Stromal cell of bone marrow (primary cell): ENCODE measurements at places on chromosomes 4 and X.
A peak's percentile ranks its signal among the peaks of the same experiment; 100 is the strongest.

DNA sequence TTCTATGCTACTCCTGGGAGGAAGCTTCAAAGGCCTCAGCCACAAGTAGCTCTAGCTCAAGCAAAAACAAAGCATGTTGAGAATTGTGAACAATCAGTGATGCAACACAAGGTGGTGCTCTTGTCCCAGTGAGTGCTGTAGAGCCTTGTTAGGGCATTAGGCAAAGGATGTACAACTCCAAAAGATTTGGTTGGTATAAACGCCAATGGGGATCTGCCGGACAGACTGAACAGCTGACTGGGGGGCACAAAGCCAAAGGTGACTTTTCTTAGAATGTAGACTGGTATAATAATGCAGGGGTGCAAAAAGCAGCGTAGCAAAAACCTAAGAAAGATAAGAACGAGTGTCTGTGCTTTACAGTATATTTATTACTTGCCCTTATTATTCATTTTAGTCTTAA lies 62.6 kb upstream of the ALB start:
- DNase-seq: peak; percentile 27

DNA sequence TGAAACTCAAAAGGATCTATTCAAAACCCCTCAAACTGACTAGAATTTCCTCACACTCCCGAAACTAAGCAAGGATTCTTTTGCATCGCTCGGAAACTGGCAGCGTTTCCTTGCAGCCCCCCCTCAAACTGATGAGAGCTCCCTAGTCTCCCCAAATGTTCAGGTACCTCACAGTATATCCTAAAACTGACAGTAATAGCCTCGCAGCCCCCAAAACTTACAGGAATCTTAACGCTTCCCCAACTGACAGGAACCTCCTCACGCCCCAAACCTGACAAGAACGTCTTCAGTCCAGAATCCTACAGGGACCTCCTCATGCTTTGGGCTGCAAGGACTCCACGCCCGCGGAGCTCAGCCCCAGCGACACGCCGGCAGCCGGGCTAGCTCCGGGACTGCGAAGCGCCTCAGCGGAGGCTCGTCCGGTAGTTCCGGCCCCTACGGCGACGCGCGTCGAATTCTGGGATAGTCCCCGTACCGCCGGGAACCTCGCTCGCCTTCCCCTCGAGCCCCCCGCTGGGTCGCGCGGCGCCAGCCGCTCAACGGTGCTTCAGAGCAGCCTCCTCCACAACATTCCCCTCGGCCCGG lies 640 bp downstream of the PHF8 start:
- DNase-seq: no peak

- no peak for DNase-seq
Observed at GRCh38 chr4:69594382-69594781, 45.1 kb downstream of the UGT2A2 start.

DNA sequence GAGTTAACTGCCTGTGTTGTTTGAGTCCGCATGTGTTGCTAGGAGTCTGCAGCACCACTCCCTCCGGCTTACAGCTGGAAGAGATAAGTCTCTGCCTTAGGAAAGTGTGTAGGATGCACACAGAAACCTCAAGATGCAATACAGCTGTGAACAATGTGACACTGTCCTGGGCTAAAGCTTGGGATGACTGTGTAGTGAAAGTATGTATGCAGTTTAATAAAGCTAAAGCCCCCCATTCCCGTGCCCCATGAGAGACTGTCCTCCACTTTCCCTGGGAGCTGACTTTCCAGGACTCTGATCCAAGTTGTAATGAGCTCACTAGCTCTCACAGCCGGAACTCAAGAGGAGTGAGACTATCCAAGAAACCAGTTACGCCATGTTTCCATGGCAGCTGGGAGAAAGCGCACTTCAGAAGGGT lies 156.6 kb upstream of the FTHL17 start:
- peak; percentile 29 for DNase-seq

DNA sequence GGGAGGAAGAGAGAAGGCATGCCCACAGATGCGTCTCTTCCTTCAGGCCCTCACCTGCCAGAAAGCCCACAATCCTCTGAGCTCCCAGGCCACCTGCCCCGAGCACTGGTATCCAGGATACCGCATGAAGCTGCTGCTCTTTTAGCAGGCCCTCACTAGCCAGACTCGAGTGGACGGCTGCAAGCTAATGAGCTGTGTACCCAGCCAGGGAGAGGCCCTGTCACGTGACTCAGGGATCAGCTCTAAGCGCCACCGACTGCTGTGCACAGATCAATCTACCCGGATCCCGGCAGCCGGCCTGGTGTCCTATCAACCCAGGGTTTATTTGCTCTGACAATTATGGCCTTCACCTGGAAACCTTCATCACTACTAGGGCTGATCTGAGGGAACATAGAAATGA lies 39.0 kb downstream of the BCOR start:
- DNase-seq: no peak

DNA sequence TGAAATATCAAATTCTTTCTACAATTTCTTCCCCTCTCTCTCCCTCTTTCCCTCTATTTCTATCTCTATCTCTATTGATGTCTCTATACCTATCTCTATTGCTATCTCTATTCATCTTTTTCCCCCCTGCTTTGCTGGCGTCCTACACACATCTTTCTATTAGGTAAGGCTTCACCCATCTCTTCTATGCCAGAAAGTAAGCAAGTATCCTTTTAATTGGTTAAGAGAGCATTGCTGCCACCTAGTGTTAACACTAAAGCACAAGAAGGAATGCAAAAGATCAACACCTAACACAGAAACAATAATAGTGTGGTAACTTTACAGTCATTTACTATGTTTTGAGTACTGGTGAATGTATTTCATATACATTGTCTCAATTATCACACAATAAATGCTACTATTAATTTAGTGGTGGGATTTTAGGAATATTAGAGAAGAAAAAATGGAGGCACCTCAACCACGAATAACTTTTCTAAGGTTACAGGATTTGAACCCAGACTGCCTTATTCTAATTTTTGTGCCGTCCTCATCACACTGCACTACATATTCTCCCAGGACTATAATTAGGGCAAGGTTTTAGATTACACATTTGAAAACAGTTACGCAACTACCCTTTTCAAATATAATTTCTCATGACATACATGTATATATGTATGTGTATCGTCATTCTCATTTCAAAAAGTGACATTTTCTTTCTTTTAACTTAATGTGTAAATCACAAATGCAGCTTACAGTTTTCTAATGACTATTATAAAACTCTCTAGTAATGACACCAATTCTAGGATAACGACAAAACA lies 3.7 kb upstream of the C4orf36 start:
- DNase-seq: peak; percentile 50

DNA sequence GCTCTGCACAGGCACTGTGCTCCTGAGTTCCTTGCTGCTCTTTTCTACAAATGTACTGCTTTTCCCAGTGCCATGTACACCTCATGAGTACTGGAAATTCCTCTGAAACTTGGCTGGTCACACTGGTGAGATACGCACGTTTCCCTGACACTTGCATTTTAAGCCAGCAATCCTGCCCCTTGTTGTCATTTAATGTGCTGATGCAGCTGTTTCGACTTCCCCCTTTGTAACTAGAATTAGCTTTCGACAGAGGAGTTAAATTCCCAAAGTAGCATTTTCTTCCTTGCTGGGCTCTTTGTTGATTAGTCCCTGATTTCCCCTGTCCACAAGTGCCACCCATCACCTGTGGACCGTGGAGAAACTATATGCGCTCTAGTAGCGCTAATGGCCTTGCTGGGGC lies 77.5 kb downstream of the IQCM start:
- DNase-seq: no peak

DNA sequence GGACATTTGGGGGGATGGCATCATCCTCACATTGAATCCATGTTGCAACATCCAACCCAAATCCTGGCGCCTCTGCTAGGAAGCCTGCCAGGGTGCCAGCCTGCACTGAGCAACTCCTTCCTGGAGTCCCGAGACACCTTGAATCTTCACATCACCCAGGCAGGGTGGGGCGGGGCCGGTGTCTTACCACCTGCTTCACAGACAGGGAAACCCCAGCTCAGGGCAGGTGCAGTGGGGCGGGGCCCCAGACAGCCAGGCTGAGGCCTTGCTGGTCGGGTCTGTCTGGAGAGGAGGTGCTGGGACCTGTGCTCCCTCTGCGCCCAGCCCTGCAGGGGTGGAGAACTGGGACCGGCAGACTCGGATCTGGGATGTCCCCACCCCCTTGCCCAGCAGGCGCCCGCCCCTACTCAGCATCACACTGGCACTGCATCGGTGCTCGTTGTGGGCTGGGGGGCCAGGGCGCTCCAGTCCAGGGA lies 31.5 kb upstream of the HTRA3 start:
- DNase-seq: no peak

GRCh38 chr4:54945838-54946237 lies 179.6 kb downstream of the KDR start:
- DNase-seq: no peak

DNA sequence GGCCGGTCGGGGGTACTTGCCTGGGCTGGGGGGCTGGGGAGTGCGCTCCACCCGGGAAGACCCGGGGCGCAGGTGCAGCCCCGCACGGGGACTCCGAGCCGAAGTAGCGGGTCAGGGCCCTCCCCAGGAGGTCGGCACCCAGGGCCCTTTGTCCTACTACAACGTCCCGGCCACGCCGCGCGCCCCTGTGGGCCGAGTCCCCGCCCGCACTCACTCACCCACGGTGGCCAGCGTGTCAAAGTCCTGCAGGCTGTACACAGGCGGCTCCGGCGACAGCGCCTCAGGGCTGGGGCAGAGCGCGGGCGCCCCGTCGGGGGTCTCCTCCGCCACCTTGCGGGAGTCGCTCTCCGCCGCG lies 602 bp downstream of the PRKX start:
- DNase-seq: no peak

GRCh38 chrX:100654261-100654660 lies 10.3 kb downstream of the SRPX2 start:
- no peak for DNase-seq

- DNase-seq: no peak
Observed at GRCh38 chrX:153999359-154000037, 20.2 kb downstream of the IRAK1 start.

- no peak for DNase-seq
Observed at GRCh38 chr4:162461952-162462351, 298.2 kb upstream of the FSTL5 start.

- DNase-seq: no peak
Observed at GRCh38 chr4:69025191-69025998, 70.9 kb upstream of the UGT2B7 start.

- no peak for DNase-seq
Observed at GRCh38 chrX:139495324-139495723, 35.2 kb upstream of the F9 start.

- peak; percentile 19 for DNase-seq
Observed at GRCh38 chrX:13966071-13966792, 63.5 kb downstream of the GEMIN8 start.

DNA sequence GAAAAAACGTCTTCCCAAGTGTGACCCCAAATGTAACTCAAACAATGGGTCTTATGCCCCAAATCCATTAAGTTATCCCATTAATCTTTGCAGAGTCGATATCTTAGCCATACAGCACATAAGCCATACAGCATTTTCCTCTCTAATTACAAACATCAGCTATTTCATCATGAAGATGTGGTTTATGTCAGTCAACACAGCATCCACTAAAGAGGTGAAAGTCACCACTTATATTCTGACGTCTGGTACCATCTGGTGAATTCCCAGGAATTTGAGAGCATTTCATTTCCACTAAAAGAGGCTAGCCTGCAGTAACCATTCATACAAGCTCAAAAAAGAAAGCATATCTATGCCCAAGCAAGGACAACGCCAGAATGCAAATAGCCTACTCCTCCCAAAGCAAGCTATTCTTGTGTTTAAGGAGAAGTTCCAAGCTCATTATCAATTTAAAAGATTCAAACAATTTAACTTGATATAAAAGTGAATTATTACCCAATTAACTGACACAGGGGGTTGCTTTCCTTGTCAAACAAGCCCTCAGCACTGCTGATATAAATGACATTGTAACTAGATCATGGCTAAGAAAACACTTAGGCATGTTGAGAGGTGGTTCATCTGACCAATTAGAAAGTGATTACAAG lies 203.3 kb downstream of the ANTXR2 start:
- no peak for DNase-seq

- DNase-seq: no peak
Observed at GRCh38 chr4:150699599-150699998, 117.6 kb downstream of the MAB21L2 start.

DNA sequence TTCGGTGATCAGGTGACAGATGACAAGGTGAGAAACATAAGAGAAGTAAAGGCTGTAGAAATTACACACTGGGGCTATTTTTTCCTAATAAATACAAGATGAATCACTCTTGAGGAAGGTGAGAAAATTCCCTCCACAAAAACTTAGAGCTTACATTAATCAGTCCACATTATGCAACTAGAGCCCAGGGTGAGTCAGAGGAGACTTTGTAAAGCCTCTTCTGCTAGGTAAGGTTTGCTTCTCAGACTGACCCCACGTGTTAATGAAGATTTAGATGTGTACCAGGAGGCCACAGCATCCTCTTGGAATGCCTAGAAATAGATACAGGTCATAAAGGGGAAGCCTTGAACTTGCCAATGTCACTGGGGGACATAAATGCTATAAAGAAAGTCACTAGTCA lies 396.0 kb upstream of the SMIM31 start:
- no peak for DNase-seq

DNA sequence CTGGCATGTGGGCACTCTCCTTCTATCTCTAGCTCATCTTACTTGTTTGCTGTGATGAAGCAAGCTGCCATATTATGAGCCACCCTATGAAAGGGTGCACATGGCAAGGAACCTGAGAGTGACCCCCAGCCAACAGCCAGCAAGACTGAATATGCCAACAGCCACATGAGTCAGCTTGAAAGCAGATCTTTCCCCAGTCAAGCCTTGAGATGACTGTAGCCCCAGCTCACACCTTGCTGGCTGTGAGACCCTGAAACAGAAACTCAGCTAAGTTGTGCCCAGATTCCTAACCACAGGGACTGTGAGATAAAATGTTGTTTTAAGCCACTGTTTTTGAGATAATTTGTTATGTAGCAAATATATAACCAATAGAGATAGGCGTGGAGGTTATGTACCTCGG lies 36.2 kb downstream of the KDM5C start:
- no peak for DNase-seq

DNA sequence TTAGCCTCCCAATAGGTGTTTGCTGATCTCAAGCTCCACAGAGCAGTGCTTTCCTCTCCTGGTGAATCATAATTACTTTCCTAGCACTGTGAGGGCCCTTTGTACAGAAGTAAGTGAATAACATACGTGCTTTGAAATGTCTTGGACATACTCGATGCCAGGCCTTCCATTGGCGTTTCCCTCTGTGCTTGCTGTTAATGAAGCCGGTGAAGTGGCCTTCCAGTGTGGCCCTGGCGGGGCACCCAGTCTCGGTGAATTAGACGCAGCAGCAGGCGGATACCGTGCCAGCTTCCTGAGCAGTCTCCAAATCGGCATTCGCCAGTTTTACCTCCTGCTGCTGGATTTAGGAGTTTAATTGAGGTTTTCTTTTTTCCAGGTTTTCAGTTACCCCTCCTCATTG lies 132.3 kb downstream of the HMX1 start:
- no peak for DNase-seq

DNA sequence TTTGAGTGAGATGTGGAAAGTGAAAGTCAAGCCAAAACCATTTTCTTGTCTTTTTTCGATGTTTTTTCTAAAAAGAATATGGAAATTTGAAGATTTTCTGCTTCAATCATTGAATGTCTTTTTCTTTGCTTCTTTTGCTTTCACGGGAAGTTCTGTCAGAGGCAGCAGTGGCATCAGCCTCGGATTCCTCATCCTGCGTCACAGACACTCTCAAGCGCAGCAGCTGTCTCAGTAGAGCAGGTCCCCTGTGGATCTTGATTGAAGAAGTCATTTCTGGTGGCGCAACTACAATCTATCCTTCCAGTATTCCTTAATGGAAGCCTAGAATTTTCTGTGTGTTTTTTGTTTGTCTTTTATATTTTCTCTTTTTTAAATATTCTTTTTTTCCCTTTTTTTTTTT lies 52.7 kb upstream of the NEIL3 start:
- DNase-seq: no peak
